ENCODE measurements at places on chromosomes 5 and 9. TPM values are rescaled to one million over a fixed set of nuclear protein-coding genes. Genes with fewer than 3 reads are reported as not detected.
A peak's percentile ranks its signal among the peaks of the same experiment; 100 is the strongest.

BNC2 gene
- total RNA-seq = not detected

EQTN gene
- total RNA-seq = not detected

HMHB1 gene
- not detected for total RNA-seq

- DNase-seq = no peak
These were observed 579.7 kb upstream of the ZNF608 start for GRCh38 chr5:125326150-125326510.

- no peak for DNase-seq
These were observed 19.7 kb upstream of the F2R start for GRCh38 chr5:76696251-76696650.

- no peak for DNase-seq
These were observed 30.2 kb upstream of the CATSPER3 start for GRCh38 chr5:134937526-134937925.

SLC36A2 gene
- total RNA-seq = not detected

DNA sequence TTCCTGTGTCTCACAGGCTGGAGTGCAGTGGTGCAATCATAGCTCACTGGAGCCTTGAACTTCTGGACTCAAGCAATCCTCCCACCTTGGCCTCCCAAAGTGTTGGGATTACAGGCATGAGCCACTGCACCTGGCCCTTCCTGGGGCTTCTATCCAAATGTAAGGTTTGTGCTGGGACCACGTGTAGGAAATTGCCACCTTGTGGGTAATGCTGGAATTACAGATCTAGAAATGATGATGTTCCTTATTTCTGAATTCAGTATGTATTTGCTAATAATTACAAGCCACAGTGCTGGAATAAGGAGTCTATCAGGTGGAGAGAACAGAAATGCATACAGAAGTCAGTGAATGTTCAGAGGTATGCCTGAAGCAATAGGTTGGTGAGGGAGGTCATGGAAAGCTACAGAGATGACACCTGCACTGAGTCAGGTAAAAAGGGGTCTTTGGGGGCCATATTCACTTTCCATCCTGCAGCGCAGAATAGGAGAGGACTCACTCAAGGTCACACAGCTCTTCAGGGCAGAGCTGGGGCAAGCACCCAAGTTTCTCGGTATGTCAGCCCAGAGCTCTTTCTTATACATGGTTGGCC is 8.8 kb upstream of the IGFBPL1 start:
- DNase-seq = peak; percentile 43

DNA sequence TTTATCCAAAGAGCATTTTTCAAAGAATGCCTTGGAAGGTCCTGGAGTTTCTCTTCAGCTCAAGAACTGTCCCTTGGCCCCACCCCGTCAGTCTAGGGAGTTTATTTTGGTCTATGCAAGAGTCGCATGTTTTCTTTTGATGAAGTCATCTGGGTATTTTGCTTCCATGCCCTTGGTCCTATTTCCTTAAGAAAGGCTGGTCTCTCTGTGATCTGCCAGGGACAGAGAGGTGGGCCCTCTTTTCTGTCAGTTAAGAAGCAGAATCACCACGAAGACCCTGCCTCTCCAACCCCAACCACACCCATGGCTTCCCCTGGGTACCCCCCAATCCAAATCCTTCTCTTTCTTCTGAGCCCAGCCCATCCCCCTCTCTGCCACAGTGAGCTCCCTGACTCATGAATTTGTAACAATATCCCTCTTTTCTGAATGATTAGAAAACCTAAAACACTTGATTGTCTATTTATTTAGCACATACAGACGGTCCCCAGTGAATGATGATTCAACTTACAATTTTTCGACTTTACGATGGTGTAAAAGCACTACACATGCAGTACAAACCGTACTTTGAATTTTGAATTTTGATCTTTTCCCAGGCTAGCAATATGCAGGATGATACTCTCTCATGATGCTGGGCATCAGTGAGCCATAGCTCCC is 163.5 kb upstream of the ADRA1B start:
- no peak for DNase-seq
